Adipocyte (in vitro differentiated cells): ENCODE measurements at places on chromosomes 12 and 14.
A peak's percentile ranks its signal among the peaks of the same experiment; 100 is the strongest.

- no peak for DNase-seq
Measured at GRCh38 chr12:114858388-114859146, 174.6 kb upstream of the TBX3 start.

- DNase-seq: no peak
Measured at GRCh38 chr12:103114296-103115055, 157.0 kb downstream of the ASCL1 start.

DNA sequence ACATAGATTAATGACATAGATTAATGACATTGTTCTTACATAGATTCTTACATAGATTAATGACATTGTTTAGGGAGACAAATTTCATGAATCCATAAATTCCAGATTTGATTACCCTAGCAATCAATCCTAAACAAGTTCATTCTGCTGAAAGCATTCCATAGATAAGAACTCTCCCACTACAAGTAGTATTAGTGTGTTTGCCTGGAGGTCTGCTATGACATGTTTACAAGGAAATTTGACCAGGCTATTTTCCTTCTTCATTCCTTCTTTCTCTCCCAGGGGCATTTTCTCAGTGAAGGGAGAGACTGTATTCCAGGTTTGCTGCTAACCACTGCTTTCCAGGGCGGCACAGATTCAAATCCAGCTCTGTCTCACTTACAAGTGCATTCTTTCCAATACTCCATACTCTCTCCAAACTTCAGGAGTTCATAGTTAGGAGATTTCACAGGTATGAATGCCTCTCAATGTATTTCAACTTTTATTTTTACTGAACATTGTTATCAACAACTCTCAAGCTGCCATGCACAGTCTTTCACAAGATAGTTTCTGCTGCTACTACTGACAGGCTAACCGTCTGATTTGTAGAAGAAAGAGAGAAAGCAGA is 134.5 kb downstream of the SLC38A1 start:
- peak; percentile 50 for DNase-seq

GRCh38 chr14:96949594-96949993 is 152.4 kb downstream of the VRK1 start:
- no peak for DNase-seq

DNA sequence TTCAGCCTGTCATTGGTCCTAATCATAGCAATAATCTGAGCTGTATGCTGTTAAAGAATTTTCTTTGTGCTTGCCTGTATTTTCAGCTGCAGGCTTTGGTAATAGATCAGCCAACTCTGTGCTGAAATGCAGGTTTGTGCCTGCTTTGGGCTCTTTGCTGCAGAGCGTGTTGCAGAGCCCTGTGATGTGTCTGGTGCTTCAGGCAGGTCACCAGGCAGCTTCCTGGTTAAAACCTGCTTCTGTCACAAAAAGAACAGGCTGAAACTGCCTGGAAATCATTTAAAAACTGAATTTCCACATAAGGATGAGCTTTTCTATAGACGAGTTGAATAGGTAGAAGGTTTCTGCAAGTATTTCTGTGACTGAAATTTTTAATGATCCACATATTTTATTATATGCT is 3.1 kb downstream of the DIP2B start:
- DNase-seq: no peak

GRCh38 chr12:92389466-92389865 is 243.8 kb upstream of the BTG1 start:
- DNase-seq: no peak

- no peak for DNase-seq
Measured at GRCh38 chr12:28933864-28934527, 215.1 kb upstream of the FAR2 start.

DNA sequence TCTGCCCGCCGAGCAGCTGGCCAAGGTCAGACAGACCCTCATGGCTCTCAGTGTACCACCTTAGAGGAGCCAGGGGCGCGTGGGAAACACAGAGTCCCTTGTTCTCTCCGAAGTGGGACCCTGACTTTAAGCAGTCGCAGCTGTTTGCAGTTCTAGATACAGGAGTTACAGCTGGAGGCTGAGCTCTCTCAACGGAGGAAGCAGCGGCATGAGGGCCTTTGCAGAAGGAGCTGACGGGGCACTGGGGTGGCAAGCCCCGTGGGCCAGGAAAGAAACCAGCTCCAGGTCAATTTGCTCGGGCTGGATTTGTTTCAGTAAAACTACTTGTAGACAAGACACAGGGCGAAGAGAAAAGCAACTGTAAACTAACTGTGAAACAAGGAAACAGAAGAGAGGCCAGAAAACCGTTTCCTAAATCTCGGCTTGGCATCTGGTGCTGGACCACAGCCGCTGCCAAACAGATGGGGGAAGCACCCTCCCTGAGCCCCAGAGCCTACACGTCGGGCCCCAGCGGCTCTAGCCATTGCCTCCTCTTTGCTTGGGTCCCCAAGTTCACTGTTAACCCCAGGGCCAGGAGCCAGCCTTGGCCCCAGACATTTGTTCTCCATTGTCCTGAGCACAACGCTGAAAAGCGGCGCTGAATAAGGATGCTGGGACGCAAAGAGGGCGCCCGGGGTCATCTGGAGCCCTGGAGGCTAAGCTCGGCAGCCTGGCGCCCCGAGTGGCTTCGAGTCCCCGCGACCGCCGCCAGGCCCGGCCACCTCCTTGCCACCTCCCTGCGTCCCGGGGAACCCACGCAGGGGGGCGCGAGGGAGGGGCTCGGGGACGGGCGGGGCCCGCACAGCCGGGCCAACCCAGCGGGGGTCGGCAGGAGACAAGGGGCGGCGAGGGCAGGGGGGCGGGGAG is 914 bp upstream of the PACS2 start:
- DNase-seq: peak; percentile 32

GRCh38 chr12:106205208-106206069 is 42.4 kb downstream of the CKAP4 start:
- no peak for DNase-seq

DNA sequence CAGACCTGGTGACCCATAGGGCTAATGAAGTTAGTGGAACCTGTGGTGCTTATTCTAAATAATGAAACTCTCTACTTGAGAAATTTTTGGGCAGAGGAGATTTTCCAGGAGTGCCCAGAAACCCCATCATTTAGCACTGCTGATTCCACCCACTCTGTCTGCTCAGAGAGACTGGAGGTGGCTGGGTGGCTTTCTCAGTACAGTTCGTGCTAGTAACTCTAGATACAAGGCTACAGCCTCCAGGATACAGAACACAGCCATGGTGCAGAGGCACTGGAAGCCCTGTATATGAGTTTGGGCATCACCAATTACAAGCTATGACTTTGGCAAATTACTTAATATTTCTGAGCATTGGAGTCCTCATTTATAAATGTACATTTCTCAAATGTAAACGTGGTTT is 32.4 kb downstream of the CCDC177 start:
- DNase-seq: no peak

- DNase-seq: no peak
Measured at GRCh38 chr12:111792155-111792855, 25.6 kb downstream of the ALDH2 start.

GRCh38 chr12:32947206-32948067 is 50.9 kb upstream of the PKP2 start:
- no peak for DNase-seq

DNA sequence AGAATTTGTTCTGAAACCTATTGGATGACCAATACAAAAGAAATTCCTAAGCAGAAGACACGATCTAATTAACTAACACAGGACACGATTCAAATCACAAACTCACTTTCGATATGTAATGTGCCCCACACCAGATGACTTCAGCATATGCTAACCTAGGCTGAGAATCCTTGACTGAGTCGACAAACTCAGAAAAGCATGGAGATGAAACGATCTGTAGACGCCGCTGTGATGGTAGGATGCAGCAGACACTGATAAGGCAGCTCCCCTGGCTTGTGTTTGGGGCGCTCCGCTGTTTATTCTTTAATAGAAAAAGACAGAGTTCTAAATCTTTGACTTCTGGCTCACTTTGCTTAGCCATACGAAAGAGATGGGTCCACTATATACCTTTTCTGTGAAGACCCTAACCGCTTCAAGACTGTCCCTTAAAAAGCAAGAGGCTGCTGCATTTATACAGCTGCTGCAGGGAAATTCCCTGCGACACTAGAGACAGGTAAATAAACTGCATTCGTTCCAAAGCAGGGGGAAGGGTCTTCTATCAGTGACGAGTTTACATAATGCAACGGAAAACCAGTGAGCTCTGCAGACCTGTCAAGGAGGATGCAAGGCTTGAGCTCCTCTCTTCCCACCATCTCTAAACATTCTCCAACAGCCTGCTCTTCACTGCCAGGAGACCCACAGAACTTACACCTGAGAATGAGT is 929 bp downstream of the CHD8 start:
- no peak for DNase-seq

GRCh38 chr12:52010152-52010622 is 3.4 kb downstream of the TAMALIN start:
- peak; percentile 88 for DNase-seq

GRCh38 chr12:101862245-101862644 is 15.1 kb upstream of the DRAM1 start:
- peak; percentile 63 for DNase-seq

DNA sequence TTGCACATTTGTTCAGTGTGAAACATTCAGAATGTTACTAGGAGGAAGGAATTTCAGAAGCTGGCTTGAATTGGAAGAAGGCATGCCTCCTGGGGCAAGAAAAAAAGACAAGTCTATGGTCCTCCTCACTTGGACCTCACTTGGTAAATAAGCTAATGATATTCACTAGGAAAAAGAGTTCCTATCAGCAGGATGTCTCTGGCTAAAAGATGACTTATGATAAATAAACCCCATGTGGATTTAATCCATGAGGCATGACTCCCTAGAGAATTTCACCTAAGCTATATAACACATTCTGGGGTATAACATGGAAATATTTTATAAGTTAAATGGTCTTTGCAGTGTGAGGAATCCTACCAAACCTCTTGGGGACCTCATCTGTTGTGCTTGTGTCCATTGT is 199.9 kb downstream of the LRIG3 start:
- DNase-seq: no peak

- peak; percentile 94 for DNase-seq
Measured at GRCh38 chr14:85516239-85517113, 13.5 kb upstream of the FLRT2 start.

GRCh38 chr14:32820181-32820580 is 118.5 kb upstream of the NPAS3 start:
- peak; percentile 9 for DNase-seq

- DNase-seq: no peak
Measured at GRCh38 chr12:12964255-12964654, 12.3 kb upstream of the GPRC5D start.

GRCh38 chr14:101247842-101248725 is 313.2 kb upstream of the DIO3 start:
- DNase-seq: no peak

DNA sequence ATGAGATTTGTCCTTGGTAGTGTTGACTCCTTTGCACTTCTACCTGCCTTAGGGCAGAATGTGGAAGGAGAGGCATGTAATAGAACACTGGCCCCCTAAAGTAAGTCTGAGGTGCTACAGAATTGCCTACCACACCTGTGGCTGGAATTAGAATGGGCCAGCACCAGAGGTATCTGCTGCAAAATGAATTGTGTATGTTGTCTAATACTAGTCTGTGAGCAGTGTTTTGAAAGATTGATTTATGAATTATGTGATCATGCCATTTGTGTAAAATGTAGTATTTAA is 5.7 kb upstream of the STYX start:
- no peak for DNase-seq

- peak; percentile 63 for DNase-seq
Measured at GRCh38 chr14:73771848-73772638, 57.9 kb upstream of the PNMA1 start.

DNA sequence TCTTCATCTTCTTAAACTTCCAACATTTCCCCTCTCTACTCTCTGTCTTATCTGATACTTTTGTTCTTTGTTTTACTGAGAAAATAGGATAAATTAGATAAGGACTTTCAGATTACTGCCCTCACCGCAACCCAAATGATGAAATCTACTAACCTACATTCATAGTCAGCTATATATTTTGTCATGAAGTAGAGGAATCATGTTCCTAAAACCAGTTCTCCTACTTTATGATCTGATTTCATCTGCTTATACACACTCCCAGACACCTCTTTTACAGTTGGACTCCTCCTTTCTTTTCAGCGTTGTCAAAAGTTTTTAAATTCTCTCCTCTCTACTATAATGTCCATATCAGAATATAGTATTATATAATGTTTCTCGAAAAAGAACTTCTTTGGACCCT is 29.7 kb downstream of the MGAT4C start:
- DNase-seq: no peak

- DNase-seq: no peak
Measured at GRCh38 chr12:107042801-107043200, 50.5 kb downstream of the CRY1 start.

DNA sequence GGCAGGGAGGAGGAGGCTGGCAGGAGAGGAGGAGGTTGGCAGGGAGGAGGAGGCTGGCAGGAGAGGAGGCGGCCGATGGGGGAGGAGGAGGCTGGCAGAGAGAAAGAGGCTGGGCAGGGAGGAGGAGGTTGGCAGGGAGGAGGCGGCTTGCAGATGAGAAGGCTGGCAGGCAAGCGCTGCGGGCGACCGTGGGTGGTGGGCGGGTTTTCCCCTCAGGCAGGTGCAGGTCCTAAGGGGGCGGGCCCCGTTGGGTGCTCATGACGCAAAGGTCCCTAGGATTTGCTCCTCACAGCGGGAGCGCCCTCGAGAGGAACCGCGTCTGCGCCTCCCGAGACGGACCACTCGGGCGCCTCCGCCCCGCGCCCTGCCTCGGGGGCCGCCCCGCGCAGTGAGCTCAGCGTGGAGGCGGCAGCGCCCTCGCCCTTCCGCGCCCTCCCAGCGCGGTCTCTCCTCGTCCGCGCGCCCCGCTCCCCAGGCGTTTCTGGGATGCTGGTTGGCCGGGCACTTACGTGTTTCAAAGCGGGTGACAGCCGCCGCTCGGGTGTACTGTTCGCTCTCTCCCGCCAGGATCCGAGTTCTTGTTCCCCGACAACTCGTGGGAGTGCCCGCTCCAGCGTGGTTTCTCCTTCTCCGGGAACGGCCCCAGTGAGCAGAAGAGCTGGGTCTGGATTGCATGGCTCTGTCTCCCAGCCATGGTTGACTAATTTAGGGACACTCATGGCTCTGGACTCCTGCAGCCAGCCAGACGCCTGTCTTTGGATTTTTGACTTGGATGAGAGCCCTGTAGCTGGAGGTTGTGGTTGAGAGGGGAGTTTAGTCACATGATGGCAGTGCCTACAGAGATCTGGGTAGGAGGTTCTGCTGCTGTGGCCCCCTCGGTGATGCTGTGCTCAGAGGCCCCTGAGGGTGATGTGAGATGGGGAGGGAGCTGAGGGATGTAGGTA is 64.1 kb upstream of the PPP4R3A start:
- DNase-seq: peak; percentile 66

- no peak for DNase-seq
Measured at GRCh38 chr12:110965574-110965973, 45.2 kb upstream of the MYL2 start.

- no peak for DNase-seq
Measured at GRCh38 chr12:49105504-49106084, 5.1 kb downstream of the LMBR1L start.

DNA sequence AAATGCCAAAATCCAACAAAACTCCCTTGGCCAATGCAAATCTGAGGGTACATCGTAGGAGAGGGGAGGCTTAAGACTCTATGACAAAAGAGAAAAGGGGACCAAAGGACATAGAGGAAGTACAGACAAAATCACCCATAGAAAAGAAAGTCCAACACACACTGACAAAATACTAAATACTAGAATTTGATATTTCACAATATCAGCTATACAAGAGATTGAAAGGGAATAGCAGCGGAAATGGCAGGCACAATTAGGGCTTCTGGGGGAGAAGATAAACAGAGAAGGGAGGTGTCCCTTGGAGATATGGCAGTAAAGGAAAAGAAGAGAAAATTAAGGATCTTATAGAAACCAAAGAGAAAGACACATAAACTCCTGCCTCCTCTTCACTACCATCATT is 29.0 kb downstream of the ATP2B1 start:
- no peak for DNase-seq
